ENCODE measurements at places on chromosomes 5 and 9.

GRCh38 chr9:78614892-78615291, 318.0 kb downstream of the PSAT1 start:
- no peak for DNase-seq

DNA sequence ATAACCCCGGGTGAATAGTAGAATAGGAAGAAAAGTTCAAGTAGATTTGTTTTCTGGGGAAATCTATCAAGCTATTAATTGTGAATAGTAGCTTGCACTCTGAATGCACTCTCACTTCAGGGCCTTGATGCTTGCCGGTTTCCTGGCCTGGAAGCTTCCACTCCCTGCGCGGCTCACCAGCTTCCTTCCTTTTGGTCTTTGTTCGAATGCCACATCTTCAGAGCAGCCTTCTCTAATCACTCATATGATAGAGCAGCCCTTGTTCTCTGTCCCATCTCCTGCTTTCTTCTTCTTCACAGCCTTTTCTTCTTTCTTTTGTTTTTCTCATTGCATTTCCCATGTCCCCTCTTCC, 146.7 kb downstream of the MAST4 start:
- no peak for DNase-seq

GRCh38 chr5:178992291-178992895, 2.7 kb downstream of the GRM6 start:
- no peak for DNase-seq

- no peak for DNase-seq
These were observed 64.6 kb downstream of the ENC1 start for GRCh38 chr5:74575741-74576538.

DNA sequence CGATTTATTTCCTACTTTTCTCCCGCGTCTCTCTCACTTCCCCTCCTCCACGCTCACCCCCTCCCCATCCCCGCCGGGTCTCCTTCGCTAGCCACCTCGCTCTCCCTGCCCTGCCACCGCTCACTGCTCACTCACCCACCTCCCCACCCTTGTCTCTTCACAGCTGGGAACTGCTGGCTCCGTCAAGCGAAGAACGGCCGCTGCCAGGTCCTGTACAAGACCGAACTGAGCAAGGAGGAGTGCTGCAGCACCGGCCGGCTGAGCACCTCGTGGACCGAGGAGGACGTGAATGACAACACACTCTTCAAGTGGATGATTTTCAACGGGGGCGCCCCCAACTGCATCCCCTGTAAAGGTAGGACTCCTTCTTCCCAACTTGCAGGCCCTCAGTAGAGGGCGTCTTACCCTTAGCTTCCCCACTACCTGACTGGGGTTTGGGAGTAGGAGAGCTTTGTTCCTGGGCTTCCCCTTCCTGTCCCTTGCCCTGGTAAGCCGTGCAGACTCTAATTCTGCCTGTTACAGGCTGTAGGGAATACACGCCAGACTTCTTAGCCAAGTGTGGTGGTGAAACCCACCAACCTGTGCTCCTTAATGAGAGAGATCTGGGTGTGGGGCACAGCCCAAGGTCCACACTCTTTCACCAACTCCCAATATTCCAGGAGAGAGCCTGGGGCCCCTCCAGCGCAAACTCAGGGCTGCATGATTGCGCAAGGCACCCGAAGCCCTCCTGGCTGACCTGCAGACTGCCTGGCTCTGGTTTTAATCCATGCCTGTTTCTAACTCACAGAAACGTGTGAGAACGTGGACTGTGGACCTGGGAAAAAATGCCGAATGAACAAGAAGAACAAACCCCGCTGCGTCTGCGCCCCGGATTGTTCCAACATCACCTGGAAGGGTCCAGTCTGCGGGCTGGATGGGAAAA, 2.5 kb downstream of the FST start:
- no peak for DNase-seq

DNA sequence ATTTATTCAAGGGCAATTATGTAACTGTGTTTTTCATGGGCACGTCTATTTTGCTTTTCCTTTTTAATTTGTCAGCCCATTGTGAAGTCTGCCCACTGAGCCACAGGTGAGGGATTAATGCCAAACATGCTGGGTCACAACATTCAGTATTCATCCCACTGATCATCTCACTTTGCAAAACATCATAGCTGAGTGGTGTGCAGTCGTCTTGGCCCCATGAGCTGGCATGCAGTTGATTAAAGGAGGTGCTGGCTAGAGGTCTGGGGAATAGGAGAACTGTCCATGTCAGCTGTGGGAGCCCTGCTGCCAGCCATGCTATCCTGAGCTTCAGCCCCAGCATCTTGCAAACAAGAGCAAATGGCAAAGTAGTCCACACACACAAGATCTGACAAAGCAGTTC, 11.7 kb upstream of the ESM1 start:
- DNase-seq, result no peak

DNA sequence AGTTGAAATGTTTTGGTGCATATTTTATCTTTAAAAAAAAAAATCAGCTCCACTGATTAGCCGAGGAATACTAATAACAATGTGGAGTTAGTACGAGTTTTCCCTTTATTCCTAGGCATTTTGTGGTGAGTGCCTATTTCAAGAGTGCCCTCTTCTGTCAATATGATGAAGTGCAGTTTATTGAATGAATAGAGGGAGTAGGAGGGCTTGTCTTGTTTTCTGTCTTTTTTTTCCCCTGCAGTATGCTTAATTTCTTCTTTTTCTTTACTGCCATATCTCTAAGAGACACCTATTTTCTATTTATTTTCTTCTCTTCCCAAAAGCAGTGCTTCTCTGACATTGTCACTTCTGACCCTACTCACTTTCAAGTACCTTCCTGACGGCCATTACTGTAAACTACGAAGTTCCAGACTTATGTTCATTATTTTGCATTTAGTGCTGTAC, 169.6 kb upstream of the PITX1 start:
- DNase-seq, result no peak

- DNase-seq, result no peak
These were observed 132.5 kb upstream of the FBXL7 start for GRCh38 chr5:15367489-15367888.

GRCh38 chr5:68689010-68689409, 404.8 kb upstream of the SLC30A5 start:
- no peak for DNase-seq

GRCh38 chr9:121292051-121292450, 24.1 kb downstream of the GSN start:
- no peak for DNase-seq

DNA sequence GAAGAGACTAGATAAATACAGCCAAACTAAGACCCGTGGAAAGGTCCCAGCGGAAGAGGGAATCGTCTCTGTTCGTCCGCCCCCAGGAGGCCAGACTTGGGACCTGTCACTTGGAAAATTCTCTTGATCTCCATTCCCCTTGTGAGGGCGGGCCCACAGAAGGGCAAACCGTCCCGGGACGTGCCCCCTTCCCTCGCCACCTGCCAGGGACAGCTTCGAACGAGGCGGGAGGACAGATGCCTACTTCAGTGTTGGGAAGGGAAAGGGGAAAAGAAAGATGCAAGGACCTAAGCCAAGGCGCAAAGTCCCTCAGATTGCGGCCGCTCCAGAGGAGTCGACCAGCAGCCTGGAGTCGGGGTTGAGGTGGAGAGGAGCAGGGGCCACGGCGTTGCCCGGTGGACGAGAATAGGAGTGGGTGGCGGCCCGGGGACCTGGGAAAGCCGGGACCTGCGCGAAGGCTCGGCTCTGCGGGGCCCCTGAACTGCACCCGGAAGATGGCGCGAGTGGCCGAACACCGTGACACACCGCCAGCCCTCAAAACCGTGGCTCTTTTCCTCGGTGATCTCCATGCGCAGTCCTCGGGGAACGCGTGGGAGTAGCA, 4.4 kb upstream of the EBF1 start:
- DNase-seq, result no peak

DNA sequence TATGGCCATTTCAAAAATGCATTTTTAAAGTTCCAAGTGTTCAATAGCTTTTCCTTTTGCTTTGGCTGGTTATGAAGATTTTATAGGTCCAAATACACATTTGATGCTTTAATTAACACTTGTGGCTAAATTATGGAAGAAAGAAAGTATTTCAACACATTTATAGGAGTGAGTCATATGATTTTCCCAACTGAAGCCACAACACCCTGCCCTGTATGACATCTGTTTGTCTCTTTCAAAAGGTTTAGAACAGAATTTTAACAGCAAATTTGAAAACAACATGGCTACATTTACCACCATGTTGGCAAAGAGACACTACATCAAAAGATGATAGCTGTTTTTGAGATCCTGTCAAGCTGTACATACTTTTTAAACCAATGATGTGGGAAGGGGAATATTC, 99.4 kb downstream of the TMEM174 start:
- no peak for DNase-seq

DNA sequence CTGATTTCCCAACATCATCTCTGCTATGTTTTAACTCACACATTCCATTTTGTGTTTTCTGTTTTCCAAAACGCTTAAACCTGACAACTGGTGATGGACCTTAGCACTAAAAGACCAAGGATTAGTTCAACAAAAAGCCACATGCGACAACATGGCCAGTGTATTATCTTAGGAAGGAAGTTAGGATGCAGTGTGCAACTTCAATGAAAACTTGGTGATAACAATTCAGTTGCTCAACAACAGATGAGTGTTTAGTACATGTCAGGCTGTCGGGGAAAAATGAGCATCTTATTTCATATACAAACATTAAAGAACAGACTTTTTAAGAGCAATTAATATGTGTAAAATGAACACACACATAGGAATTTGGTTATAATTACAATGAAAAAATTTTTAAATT, 780.0 kb downstream of the SEMA5A start:
- no peak for DNase-seq

- DNase-seq, result no peak
These were observed 18.5 kb upstream of the TCERG1 start for GRCh38 chr5:146428658-146429057.

GRCh38 chr5:124746916-124747790, 714 bp upstream of the ZNF608 start:
- DNase-seq, result no peak

- no peak for DNase-seq
These were observed 176.0 kb upstream of the ZNF608 start for GRCh38 chr5:124922255-124922975.

- DNase-seq, result no peak
These were observed 13.1 kb upstream of the IFNA14 start for GRCh38 chr9:21252721-21253547.

DNA sequence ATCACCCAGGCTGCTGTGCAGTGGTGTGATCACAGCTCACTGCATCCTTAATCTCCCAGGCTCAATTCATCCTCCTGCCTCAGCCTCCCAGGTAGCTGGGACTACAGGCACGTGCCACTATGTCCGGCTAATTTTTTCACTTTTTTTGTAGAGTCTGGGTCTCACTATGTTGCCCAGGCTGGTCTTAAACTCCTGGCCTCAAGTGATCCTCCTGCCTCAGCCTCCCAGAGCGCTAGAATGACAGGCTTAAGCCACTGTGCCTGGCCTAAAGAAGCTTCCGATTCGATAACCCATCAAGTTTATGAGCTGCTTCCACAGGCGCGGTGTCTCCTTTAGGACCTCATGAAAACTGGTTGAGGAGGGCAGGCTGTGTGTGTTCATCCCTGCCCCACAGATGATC, 16.2 kb downstream of the COL27A1 start:
- DNase-seq, result no peak

DNA sequence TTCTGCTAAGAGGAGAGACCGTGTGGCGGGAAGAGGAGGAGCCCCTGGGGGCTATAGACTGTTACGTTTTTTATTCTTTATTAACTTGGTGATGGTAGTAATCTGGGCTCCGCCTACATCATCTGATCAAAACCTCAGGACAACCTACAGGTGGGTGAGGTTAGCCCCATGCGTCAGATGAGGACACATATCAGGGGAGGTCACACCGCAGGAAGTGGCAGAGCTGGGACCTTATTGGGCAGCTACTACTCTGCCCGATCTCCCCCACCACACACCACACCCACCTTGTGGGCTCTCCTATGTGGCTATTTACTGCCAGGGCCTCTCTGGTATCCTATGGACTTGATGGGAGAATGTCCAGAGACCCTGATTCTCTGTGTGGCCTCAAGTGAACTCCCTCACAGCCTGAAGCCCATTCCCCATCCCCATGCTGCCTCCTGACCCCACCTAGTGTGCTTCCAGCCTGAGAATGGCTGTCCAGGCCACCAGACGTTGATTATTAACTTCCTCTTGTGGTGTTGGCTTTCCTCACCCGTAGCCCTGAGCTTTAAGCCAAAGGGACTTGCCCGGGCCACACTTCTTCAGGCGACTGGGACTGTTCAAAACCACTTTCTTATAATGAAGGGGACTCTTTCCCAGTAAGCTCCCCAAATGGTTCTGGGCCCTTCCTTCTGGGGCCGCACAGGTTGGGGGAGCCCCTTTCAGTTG, 8.2 kb downstream of the UNC5A start:
- no peak for DNase-seq

- DNase-seq, result no peak
These were observed 15.0 kb downstream of the ZSWIM6 start for GRCh38 chr5:61347080-61347479.

- no peak for DNase-seq
These were observed 182.0 kb upstream of the MOCS2 start for GRCh38 chr5:53291528-53291927.

DNA sequence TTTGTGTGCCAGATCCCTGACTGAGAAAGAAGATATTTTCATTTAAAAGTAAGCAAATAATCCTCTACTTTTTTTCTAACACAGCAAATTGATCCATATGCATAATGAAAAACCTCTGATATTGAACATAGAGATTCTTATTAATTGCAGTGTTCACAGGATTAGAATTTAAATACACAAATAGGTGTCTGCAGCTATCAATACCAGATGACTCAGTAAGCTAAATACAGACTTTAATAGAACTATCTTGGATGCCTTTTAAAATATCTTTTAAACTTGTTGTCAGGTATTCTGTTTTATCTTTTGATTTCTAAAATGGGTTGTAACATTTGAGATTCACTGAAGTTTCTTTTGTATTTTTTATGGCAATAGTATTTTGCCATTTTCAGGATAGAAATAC, 43.1 kb downstream of the NIPBL start:
- DNase-seq, result no peak

DNA sequence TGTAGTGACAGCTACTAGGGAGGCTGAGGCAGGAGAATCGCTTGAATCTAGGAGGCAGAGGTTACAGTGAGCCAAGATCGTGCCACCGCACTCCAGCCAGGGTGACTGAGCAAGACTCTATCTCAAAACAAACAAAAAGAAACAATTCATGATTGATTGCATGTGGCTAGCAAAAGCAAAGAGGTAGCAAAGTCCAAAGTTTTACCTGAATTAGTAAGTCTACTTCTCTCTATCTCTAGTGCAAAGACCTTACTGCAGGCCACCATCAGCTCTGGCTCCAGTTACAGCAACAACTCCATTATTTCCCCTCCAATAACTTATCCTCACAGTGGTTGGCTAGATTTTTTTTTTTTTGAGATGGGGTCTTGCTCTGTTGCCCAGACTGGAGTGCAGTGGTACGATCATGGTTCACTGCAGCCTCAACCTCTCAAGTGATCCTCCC, 6.2 kb upstream of the SAR1B start:
- DNase-seq, result no peak

DNA sequence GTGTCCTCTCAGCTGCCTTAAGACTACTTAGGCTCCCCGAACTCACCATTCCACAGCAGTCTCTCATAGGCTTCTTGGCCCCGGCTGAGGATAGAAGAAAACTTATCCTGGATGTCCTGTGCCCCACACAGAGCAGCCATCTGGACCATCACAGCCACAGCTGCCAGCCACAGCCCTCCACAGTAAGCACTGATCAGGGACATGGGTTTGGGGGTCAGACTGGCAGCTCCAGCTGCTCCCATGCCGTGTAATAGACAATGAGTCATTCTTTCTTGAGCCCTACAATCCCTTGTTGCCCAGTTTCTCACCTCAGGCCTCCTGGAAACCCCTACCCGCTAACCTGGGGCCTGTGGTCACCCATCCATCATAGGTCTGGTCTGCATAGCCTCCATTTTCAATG, 5.7 kb downstream of the CREB3 start:
- DNase-seq, result no peak

GRCh38 chr9:13705918-13706317, 426.4 kb upstream of the MPDZ start:
- no peak for DNase-seq
